ENCODE measurements at places on chromosomes 7 and 10.

GRCh38 chr7:101595246-101595645 lies 33.9 kb downstream of the MYL10 start:
- no peak for DNase-seq

GRCh38 chr7:22213081-22213480 lies 143.9 kb downstream of the RAPGEF5 start:
- DNase-seq: no peak

DNA sequence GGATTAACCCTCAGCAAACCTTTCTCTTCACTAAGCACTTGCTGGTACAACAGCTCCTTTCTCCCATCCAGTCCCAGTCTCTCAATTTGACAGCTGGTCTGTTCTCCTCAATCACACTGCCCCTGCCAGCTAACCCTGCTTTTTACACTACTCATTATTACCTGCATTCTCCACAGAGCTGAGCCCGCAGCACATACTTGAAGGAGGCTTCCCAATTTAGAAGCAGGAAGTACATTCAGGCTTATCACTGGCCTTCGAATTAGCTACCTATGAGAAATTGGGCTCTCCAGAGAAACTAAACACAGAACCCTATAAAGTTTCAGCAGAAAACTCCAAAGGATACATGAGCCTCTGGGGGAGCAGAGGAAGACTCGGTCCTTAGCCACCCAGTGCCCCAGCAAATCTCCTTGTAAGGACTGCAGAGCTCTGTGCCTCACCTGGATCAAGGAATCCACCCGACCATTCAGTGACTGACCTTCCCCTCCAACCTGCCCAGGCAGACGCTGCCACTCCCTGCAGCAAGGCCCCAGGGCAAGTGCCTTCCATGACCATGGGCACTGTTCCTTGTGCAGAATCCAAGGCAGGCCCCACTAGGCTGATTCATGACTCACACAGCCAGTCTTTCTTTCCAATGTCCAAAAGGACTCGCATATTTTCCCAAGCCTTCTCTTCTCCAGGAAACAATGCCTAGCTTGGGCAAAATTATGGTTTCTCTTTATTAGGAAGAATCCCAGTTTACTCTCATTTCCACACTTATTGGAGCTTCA lies 68.0 kb downstream of the VOPP1 start:
- no peak for DNase-seq

- no peak for DNase-seq
Measured at GRCh38 chr10:86481761-86482160, 39.8 kb downstream of the WAPL start.

GRCh38 chr7:128210590-128211570 lies 30.2 kb upstream of the LEP start:
- DNase-seq: no peak

DNA sequence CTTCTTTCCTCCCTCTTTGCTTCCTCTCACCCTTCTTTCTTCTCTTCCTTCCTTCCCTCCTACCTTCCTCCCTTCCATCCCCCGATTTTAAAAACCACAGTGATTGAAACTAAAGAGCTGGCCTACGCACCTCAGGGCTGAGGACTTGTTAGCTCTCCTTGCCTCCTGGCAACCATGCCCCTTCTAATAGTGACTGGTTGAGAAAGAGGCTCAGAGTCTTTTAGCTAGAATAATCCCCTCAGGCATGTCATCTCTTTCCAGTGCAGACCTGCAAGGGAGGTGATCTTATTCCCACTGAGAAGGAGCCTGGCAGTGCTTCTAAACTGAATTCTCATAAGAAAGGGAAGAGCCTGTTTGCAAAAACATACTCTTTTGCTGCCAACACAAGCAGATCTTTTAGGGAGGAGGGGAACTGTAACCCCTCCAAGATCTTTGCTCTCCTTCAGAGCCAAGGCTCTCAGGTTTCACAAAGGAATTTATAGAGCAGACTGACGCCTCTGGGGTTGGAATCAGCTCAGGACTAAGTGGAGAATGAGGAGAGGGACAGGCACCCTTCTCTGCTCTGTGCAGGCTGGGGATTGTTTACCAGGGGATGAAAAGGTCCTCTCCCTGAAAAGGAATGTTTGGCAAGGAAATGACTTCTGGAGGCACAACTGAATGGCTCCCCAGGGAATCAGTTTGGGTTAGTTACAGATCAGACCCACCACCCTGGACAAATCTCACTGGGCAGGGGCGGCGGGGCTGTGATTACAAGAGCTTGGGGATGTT lies 9.4 kb upstream of the ANKRD1 start:
- no peak for DNase-seq

GRCh38 chr10:112236486-112236885 lies 46.7 kb upstream of the TECTB start:
- DNase-seq: no peak

- no peak for DNase-seq
Measured at GRCh38 chr7:31107106-31108090, 55.3 kb downstream of the ADCYAP1R1 start.

DNA sequence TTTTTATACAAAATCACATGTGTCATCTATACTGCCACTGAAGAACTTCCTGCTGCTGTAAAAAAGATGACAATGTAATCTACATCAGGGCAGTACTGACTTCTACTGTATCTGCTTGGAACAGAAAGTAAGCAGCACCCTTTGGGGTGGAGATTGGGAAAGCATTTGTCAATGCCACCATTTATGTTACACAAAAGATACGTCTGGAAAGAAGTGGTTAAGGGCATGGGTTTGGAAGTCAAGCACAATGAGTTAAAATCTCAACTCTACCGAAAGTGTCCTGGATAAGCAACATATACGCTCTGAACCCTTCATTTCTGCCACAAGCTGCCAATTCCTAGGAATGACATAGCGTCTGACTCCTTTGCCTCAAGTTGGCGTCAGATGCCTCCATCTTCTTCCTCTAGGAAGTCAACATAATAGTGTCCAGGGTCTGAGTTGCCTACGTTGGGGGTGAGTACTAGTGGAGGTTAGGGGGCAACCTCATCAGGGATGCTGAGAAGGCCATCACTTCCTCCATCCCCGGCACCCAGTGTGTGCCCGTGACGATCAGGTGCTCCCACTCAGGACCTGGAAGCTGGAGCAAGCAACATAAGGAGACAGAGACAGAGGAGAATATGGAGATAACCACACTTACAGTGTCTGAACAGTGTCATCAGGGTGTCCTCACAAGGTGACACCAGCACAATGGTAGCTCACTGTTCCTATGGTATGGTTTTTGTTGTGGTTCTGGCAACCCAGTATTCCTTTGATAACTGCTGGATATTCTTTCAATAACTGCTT lies 58.3 kb downstream of the SGMS1 start:
- no peak for DNase-seq

- no peak for DNase-seq
Measured at GRCh38 chr10:132904181-132904813, 38.1 kb downstream of the CFAP46 start.

GRCh38 chr7:98719396-98719795 lies 102.3 kb downstream of the NPTX2 start:
- DNase-seq: no peak

DNA sequence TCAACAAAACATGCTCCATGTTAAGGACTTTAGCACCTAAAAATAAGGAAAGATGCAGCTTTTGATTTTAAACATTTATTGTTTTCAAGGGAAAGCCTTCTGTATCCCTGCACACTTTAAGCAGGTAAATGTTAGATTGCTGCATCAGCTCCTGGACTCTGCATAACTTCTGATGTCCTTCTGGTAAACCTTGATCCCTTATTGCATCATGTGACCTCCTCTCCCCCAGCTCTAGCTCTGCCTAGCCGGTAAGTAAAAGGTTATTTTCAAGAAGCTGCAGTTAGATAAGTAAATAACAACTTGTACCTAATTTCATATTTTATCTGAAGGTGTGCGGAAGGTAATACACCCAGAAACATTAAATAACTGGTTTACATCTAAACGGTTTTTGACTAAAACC lies 37.5 kb downstream of the PDK4 start:
- no peak for DNase-seq

DNA sequence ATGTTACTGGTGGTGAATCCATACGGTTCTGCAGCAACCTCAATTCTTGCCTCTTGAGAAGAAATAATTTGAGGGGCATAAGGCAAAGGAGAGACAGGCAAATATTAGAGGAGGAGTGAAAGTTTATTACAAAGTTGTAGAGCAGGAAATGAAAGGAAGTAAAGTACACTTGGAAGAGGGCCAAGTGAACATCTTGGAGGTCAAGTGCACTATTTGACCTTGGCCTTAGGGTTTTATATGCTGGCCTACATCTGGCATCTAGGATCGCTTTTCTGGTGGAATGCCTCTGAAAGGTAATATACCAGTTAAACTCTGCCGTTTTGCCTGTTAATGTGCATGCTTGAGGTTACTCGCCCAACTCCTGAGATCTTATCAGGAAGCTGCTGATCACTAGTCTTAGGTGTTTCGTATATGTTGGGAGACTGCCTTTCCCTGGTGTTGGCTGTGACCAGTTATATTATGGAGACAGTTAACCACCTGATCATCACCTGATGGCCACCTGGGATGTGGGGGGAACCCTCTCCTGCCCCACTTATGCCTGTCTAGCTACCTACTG lies 66.1 kb upstream of the CYP2C18 start:
- no peak for DNase-seq

Measured in NCI-H1930 (cell line).